ENCODE measurements at places on chromosomes 11 and 22.
A peak's percentile ranks its signal among the peaks of the same experiment; 100 is the strongest.

DNA sequence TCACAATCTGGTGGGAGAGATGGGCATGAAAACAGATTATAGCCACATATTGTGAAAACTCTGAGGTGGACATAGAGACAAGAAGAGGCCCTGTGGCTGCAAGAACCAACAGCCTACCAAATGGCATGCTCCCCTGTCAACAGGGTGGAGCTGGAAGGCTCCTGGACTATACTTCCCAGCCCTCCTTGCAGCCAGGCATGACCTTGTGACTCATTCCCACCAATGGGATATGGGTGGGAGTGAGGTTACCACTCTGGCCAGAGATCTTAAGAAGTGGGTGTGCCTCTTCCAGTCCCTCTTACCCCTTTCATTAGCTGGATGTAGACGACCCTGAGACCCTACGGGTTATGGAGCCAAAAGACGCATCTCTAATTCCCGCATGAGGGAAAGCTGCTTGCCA lies 126.4 kb upstream of the ZBED5 start:
- DNase-seq = no peak

GRCh38 chr11:108170184-108170583 lies 48.8 kb downstream of the ACAT1 start:
- DNase-seq = no peak

GRCh38 chr22:22933807-22934542 lies 46.4 kb downstream of the IGLL5 start:
- DNase-seq = no peak

DNA sequence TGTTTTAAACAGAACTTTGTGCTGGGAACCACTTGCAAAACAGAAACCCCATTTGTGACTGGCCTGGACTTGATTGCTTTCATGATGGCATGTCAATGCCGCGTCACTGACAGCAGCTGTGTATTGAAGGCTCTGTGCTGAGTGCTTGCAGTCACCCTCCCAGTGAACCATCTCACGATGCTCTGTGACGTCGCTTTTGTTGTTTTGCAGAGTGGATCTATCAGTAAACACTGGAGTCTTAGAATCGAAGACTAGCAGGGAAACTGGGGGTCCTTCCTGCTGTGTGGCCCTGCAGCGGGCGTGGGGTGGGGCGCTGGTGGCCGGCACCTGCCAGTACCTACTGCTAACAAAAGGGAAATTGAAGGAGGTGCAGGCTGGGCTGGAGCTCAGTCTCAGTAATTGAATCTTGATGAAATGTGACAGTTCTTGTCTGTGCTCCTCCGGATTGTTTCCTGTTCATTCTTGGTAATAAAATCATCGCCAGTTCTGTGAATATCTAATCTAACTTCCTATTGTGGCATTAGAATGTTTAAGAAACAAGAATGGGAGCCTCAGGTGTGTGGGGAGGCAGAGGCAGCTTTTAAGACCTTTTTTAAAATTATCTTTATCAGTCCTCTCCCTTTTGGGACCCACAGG lies 50.5 kb upstream of the PARVG start:
- no peak for DNase-seq

- DNase-seq = no peak
Measured at GRCh38 chr11:102226702-102227490, 90.4 kb upstream of the BIRC3 start.

GRCh38 chr11:115042002-115042401 lies 363.7 kb downstream of the NXPE2 start:
- DNase-seq = peak; percentile 54

DNA sequence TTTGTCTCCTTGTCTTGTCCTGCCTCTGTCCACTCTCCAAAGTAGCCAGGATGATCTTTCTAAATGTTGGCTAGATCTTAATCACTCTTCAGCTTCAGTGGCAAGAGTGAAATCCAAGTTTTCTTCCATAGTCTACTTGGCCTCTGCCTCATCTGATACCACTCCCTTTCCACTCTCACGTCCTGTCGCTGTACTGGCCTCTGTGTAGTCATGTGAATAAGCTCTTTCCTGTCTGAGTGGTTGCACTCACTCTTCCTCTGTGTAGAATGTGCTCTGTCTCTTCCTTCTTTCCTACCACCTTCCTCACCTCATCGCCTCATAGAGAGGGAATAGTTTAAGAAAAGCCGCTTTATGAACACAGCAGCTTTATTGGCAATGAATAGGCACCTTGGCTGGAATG lies 86.5 kb downstream of the WNT11 start:
- DNase-seq = no peak

- DNase-seq = no peak
Measured at GRCh38 chr22:32737811-32738497, 63.6 kb upstream of the TIMP3 start.

GRCh38 chr11:8545698-8546366 lies 48.2 kb downstream of the STK33 start:
- no peak for DNase-seq

DNA sequence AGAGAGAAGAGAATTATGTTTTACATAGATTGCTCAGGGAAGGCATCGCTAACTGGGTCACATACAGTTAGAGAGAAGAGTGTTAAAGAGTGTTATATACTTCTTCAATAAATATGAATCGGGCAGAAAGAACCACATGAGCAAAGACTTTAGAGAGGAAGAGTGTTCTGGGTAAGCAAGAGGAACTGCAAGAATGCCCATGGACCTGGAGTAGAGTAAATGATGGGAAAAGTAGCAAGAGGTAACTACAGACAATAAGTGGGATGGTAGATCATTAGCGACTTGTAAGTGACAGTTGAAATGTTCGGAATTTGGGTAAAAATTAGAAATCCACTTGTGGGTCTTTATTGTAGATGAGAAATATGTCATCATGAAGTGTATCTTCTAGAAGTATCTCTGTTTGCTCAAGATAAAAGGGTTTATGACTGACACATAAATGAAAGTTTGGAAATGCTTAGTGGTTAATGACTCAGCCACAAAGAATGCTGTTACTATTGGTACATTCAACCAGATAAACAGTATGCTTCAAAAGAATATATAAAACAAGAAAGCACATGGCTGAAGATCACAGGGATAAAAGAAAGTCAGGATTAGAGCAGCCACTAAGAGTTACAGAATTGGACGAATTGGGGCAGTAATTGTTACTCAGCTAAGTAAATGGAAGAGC lies 229.3 kb downstream of the CASP12 start:
- DNase-seq = no peak

- DNase-seq = peak; percentile 66
Measured at GRCh38 chr22:50267591-50268390, 2.4 kb downstream of the MAPK11 start.

- no peak for DNase-seq
Measured at GRCh38 chr22:30182815-30183214, 63.7 kb downstream of the LIF start.

DNA sequence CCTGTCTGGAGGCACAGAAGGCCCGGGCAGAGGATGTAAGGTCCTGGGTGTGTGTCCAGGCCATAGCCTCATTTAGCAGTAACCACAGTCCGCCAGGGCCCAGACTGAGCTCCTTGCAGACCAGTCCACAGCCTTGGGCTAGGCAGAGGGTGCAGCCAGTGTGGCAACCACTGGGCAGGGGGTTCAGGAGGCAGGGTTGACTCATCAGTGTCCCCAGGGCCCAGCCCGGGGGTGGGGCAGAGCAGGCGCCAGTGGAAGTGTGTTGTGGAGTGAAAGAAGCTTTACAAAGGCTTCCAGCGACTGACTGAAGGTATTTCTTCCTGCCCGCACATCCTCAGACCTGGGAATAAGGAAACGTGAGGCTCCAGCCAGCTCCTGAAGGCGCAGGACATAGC lies 27.7 kb upstream of the WNT11 start:
- peak; percentile 39 for DNase-seq

- no peak for DNase-seq
Measured at GRCh38 chr11:123608945-123609344, 45.5 kb downstream of the SCN3B start.

DNA sequence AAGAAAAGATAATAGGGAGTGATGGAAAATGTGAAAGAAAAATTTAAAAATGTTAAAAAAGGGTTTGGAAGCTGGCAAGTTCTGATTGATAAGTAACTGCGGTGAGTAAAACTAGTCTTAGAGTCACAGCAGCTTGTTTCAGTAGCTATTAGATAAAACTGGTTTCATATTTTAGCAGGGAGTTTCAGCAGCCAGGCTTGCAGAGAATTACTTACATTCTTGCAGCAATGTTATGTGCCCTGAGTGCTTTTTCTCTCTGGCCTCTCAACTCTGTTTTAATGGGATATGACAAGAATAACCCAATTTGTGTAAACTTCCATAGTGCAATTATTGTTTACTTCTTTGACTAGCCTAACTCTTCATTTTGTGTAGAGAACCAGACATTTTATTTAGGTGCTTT lies 33.6 kb downstream of the PPME1 start:
- DNase-seq = no peak

- DNase-seq = no peak
Measured at GRCh38 chr11:2423157-2424025, 20.9 kb downstream of the TRPM5 start.

GRCh38 chr11:1946812-1947484 lies at the start of gene MRPL23:
Gene MRPL23 (plus strand): TSS chr11:1947332. CDS start chr11:1947363, 31 bp downstream.
- DNase-seq = no peak

DNA sequence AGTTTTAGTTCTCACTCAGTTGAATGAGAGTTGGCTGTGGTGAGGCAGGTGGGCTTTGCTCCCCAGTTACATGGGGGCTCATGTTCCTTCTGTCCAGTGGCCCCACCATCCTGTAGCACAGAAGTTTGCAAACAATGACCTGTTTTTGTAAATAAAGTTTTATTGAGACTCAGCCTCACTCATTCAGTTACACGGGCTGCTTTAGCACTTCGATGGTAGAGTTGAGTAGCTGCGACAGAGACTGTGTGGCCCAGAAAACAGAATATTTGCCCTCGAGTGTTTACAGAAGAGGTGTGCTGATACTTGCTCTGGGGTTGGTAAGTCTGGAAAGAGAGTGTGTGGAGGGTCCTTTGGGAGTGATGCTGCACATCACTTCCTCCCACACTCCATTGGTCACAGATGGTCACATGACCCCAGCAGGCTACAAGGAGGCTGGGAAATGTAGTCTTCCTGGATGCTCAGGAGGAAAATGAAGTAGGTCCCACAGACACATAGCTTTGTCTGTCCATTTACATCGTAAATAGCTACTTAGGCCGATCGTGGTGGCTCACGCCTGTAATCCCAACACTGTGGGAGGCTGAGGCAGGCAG lies 34.6 kb downstream of the IFT27 start:
- DNase-seq = peak; percentile 16

- DNase-seq = no peak
Measured at GRCh38 chr11:78424334-78425270, 7.0 kb upstream of the GAB2 start.

DNA sequence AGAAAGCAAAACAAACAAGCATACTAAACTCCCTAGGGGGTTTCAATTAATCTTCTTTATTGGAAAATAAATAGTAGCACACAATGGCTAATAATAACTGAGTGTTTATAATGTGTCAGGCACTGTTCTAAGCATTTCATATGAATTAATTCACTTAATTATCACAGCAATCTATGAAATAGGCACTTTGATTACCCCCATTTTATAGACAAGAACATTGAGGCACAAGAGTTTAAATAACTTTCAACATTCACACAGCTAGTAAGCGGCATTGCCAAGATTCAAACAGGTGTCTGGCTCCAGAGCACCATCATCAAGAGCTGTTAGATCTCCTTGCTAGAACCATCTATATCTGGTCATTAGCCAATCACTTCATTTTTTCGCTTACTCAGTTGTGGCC lies 43.1 kb downstream of the PRCP start:
- DNase-seq = no peak

DNA sequence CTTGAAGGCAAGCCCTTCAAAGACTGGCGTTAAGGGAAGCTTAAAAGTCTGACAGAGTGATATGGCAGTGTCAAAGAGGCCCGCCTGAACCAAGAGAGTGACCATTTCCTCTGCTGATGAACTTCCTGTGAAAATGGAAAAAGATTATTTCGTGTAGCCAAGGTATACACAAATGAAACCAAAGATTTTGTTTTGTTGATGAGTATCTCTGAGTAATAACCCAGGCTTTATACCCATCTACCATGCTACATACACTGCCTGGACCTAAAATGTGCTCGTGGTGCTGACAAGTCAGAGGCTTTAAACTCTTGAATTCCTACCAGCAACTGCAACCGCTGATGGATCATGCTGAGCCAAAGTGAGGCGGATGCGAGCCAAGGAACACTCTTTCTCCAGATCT lies 21.0 kb upstream of the FNBP4 start:
- DNase-seq = no peak

GRCh38 chr11:60821827-60822599 lies 19.9 kb upstream of the CCDC86 start:
- DNase-seq = no peak

- DNase-seq = no peak
Measured at GRCh38 chr11:18368221-18368620, 26.1 kb upstream of the LDHA start.

- no peak for DNase-seq
Measured at GRCh38 chr11:118535261-118535660, 4.3 kb downstream of the TMEM25 start.

- no peak for DNase-seq
Measured at GRCh38 chr22:31490496-31490925, 869 bp upstream of the EIF4ENIF1 start.

DNA sequence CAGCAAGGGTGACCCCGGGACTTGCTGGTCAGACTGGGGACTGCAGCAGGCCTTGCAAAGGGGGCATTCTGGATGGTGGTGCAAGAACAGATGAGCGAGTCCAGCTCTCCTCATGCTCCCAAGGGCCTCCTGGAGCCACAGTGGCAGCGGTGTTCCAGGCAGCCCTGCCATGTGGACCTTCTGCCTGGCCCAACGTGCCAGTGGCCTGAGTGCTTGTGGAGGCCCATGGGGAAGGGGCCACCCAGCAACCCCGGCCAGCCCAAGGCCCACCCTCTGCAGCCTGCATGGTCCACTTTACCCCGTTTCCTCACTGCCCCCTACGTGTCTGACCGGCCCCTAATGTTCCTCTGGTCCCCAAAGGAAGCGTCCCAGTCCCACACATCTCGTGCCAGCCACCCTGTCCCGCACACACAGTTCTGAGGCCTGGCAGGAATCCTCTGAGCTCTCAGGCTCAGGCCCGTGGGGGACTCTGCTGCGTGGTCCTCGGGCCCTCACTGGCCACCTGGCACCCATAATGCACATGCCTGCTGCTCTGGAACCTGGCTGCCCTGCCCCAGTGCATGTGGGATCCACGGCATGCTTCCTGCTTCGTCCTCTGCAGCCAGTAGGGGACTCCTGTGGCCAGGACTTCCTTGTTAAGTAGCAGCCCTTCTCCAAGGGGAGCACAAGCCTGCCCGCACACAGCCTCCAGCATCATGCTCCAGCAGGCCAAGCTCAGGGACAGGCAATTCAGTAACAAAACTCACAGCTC lies 85.5 kb downstream of the DGCR2 start:
- DNase-seq = peak; percentile 24

DNA sequence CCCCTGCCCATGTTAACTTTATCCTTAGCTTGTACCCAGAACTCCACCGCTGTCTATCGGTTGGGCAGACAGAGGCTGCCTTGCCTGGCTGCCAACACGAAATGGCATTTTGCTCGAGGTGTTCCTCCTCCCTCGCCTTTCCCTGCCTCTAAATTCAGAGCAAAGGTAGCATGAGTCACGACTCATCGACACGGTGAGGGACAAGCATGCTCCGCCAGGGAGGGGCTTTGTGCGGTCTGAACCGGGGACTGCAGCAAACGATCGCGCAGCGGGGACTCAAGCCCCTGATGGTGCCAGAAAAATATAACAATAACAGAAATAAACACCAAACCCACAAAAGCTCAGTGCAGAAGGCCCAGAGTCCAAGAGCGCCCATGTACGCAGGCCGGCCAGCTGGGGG lies 52.3 kb downstream of the RTL6 start:
- no peak for DNase-seq

GRCh38 chr22:33722816-33723215 lies 197.5 kb downstream of the LARGE1 start:
- DNase-seq = no peak

Measured in cerebellar cortex (tissue), 1 donor.